ENCODE measurements at places on chromosomes 11 and 22.

DNA sequence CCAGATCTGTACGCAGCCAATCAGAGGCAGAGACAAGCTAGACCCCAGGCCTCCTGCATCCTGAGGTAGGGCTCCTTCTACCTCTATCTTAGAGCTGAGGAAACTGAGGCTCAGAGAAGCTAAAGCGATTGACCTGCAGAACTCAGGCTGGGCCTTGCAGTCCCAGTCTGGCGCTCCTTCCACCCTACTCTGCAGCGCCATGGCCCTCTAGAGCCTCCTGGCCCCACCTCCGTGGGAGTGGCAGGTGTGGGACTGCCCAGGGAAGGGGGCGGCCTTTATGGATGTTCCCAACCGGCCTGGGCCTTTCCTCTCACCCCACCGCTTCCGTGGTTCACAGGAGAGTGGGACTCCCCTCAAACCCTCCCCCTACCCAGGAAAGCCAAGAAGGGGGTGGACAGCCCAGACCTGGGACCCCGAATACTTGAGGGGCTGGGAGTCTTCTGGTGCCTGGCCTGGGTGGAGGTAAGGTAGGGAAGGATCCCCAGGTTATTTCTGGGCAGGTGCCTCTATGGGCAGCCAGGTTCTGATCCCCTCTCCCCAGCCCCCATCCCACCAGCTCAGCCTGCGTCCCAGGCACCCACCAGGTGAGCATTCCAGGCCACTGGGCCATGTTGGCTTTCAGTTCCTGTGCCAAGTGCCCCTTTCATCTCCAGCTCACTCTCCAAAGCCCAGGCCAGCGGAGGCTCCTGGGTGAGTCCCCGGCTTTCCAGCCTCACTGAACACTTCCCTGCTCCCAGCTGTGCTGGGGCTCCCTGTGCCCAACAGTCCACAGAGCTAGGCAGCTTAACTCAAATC is 3.0 kb downstream of the WNT11 start:
- DNase-seq: no peak

GRCh38 chr22:45756558-45756957 is 84.9 kb downstream of the ATXN10 start:
- DNase-seq: no peak

DNA sequence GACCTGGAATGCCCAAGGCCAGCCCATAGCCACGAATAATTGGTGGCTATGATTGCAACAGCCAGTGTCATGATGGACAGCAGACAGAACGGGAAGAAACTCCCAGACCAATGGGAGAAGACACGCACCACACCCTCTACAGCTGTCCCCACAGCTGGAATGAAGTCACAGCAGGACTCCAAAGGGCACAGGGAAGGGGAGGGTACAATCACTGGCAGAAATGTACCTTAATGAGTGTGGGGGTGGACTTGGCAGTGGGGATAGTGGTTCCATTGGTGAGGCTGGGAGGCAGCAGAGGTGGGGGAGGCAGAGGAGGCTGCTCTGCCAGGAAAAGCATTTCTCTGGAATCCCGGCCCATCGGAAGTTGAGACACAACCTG is 52.9 kb downstream of the SGSM3 start:
- no peak for DNase-seq

DNA sequence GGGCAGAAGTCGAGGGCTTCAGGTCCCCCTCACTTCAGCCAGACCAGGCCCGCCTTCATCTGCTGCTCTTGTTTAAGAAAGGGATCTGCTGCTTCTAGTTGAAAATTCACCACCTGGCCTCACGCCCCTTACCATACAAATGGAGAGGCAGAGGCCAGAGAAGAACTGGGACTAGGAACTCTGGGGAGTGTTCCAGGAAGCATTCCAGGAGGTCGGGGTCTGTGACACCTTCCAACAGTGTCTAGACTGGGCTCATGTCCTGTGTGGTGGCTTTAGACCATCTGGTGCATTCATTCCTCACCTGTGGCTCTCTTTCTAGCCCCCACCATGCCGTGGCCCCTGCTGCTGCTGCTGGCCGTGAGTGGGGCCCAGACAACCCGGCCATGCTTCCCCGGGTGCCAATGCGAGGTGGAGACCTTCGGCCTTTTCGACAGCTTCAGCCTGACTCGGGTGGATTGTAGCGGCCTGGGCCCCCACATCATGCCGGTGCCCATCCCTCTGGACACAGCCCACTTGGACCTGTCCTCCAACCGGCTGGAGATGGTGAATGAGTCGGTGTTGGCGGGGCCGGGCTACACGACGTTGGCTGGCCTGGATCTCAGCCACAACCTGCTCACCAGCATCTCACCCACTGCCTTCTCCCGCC is 12.3 kb downstream of the TSKU start:
- no peak for DNase-seq

GRCh38 chr22:18954990-18955571 is 19.0 kb upstream of the PRODH start:
- DNase-seq: no peak

DNA sequence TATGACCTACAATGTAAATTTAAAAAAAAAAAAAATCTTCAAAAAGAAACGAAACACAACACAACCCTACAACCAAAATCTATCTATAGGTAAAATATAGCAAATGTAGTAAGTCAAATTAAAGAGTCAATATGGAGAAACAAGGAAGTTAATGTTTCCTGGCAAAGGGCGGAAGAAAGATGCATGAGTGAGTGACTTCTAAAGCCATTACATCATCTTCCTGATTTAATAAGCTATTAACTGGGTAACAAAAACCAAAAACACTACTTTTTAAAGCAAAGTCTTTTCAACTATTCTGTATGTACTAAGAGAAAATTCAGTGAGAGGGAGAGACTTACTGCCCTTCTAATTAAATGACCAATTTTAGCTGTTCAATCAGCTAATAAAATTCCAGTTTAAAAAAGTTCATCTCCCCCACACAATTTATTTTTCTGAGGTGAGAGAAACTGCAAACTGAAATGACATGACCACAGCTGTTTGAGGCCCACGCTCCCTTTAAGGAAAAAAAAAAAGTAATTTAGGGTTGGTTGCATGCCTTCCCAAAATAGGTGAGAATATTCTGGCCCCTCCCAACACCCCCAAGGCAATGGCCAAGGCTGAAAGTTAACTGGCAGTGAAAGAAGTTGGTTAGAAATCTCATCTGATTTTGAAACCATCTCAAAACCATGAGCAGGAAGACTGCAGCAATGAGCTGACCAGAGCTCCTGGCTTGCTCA is 5.9 kb downstream of the SF1 start:
- DNase-seq: no peak

GRCh38 chr11:96062134-96062533 is 138.2 kb upstream of the MTMR2 start:
- DNase-seq: no peak

GRCh38 chr11:12936200-12936599 is 72.9 kb upstream of the RASSF10 start:
- DNase-seq: no peak

DNA sequence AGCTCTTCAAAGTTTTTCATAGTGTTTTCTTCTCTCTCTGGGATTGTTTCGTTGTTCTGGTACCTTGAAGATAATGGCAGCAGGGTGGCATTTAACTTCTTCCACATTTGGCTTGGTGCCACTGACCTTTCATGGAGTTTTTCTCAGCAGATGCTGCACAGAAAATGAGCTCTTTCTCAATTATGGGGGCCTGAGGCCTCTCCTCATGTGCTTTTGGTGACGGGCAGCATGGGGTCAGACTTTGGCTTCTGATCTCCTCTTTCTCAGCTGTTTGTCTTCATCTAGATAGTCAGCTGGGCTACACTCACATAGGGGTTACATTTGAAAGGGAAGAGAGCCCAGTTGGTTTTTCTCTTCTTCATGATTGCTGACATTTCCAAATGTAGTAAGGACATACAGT is 76.3 kb downstream of the FAT3 start:
- DNase-seq: no peak

DNA sequence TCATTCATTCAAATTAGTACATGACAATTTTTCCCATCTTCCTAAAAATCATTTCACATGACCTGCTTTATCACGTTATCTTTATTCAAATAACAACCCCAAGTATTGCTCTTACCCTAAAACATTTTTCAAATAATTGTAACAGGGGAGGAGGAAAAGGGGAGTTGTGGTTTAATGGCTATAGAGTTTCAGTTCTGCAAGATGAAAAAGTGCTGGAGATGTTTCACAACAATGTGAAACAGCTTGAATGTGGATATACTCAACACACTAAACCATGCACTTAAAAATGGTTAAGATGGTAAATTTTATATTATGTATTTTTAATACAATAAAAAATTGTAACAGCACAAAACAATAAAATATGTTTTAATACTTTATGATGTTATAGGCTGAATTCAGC is 161.6 kb upstream of the GUCY1A2 start:
- no peak for DNase-seq

DNA sequence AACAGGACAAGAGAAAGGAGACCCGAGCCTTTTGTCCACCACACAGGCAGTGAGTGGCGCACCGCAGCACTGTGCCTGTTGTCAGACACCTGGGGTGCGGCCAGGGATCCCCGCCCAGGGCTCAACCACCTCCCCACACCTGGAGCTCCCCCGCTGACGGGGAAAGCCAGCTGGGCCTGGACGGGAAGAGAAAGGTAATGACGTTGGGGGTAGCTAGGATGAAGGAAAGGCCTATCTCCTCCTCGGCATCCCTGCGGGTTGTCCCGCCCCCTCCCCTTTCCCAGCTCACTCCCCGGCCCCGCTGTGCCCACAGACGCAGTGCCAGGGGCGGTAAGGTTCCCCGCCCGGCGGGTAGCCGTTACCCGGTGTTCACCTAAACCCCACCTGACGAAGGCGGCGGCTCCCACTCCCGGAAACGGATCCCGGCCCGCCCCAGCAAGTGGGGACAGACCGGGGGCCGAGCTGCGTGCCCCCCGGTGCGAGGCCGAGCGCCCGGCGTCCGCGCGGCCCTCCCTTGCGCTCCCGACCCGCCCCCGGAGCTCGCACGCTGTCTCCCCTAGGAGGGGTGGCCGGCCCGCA is 495 bp downstream of the HYOU1 start:
- no peak for DNase-seq

- no peak for DNase-seq
These were observed 2.0 kb upstream of the KCNJ1 start for GRCh38 chr11:128868841-128869671.

Measured in iPS DF 19.7 (cell line).